ENCODE measurements at places on chromosomes 7 and 10.

DNA sequence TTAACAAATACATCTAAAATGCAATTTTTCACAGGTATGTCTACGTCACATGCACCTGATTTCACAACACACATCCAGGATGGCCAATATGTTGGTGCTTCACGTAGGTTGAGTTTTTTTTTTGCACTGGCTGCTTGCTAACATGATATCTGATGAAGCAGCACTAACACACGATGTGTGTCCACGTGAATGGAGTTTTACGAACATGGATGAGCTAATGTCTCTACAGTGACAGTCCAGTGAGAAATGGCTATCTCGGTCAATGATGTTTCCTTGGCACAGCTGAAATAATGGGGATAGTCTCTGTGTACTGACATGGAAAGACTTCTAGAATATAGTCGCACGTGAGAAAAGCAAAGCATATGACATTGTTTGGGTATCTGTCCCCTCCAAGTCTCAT, 563.9 kb upstream of the ADARB2 start:
- no peak for DNase-seq

DNA sequence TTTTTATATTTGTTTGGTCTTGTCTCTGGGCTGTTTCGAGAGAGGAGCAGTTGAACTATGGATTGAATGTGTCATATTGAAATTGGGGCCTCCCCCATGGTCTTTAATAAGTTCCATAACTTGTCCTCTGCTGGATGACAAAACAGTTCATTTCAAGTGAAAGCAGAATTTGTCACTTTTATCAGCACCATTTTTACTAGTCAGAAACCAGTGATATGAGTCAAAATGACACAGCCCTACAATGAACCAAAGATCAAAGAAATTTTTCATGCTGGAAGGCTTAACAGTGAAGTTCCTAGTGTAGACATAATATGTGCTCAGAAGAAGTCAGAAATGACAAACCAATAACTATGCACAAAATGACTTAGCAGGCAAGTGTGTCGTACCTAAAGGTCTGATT, 133.6 kb upstream of the VWC2 start:
- DNase-seq = no peak

DNA sequence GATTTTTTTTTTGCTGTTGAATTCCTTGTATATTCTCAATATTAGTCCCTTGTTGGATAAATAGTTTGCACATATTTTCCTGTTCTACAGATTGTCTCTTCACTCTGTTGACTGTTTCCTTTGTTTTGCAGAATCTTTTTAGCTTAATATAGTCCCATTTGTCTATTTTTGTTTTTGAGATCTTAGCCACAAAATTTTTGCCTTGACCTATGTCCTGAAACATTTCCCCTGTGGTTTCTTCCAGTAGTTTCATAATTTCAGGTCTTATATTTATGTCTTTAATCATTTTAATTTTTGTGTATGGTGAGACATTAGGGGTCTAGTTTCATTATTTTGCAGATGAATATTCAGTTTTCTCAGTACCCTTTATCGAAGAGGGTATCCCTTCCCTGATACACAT, 92.7 kb downstream of the LANCL2 start:
- no peak for DNase-seq

GRCh38 chr10:81953420-81953819, 78.4 kb downstream of the NRG3 start:
- DNase-seq = no peak

GRCh38 chr10:22475651-22476600, 130.6 kb downstream of the SPAG6 start:
- DNase-seq = no peak
